Neural progenitor cell (in vitro differentiated cells): ENCODE measurements at places on chromosomes 1 and 21. TPM values are rescaled to one million over a fixed set of nuclear protein-coding genes. Genes with fewer than 3 reads are reported as not detected.

GRCh38 chr1:165162671-165163241, 193.8 kb downstream of the LMX1A start:
- H3K36me3 ChIP-seq, result no peaks in the 10 kb centered on the region
- peaks cover 6% of the 10 kb centered on the region for H3K4me1 ChIP-seq
- no peak overlapping the region for H3K4me3 ChIP-seq
- H3K27ac ChIP-seq, result no peak overlapping the region
- DNase-seq, result peak; percentile 15
- peaks cover 4% of the 10 kb centered on the region for H3K27me3 ChIP-seq

- H3K27me3 ChIP-seq, result no peaks in the 10 kb centered on the region
- H3K36me3 ChIP-seq, result no peaks in the 10 kb centered on the region
- H3K27ac ChIP-seq, result no peak overlapping the region
- H3K4me3 ChIP-seq, result no peak overlapping the region
Measured at GRCh38 chr1:94875794-94876193, 51.1 kb downstream of the CNN3 start.

DNA sequence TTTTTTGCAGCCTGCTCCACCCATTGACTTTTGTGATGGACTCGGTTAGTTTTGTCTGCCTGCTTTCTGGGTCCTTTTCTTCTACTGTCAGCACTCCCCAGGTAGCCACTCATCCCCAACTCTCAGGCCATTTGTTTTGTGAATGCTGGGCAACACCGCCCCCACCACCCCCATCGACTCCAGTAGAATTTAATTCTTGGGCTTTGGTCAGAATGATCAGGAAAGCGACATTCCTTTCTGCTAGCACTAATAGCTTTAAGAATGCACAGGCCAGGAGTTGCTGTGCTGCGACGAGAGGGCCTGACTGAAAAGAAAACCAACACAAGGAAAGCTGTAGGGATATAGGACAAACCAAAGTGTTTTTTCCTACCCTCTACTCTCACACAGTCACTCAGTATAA, 144.4 kb downstream of the CDC7 start:
- H3K36me3 ChIP-seq, result no peaks in the 10 kb centered on the region
- peak; percentile 93 for DNase-seq

DNA sequence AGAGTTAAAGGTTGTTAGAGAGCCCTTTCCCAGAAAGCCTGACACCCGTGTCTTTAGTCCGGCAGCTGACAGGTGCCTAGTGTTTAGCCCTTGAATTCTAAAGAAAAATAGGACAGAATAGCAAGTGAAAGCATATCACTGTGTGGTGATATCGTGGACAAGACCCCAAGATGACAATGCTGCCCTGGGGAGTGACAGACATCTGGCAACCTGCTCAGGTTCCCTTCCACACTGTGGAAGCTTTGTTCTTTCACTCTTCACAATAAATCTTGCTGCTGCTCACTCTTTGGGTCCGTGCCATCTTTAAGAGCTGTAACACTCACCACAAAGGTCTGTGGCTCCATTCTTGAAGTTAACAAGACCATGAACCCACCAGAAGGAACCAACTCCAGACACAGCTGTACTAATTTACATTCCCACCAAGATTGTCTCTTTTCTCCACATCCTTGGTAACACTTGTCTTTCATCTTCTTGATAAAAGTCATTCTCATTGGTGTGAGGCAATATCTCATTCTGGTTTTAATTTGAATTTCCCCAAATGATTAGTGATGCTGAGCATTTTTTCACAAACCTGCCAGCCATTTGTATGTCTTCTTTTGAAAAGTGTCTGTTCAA, 107.6 kb upstream of the SGIP1 start:
- no peak overlapping the region for H3K4me3 ChIP-seq
- H3K36me3 ChIP-seq, result peaks cover 3% of the 10 kb centered on the region
- H3K27ac ChIP-seq, result no peak overlapping the region
- H3K4me1 ChIP-seq, result no peaks in the 10 kb centered on the region

GRCh38 chr1:2313651-2314261, 77.6 kb downstream of the MORN1 start:
- H3K36me3 ChIP-seq, result no peaks in the 10 kb centered on the region
- no peaks in the 10 kb centered on the region for H3K27me3 ChIP-seq
- H3K4me3 ChIP-seq, result peak overlapping the region; percentile 57
- no peak for DNase-seq

- DNase-seq, result no peak
- no peaks in the 10 kb centered on the region for H3K4me1 ChIP-seq
- no peaks in the 10 kb centered on the region for H3K27me3 ChIP-seq
- H3K27ac ChIP-seq, result no peak overlapping the region
- H3K36me3 ChIP-seq, result no peaks in the 10 kb centered on the region
Measured at GRCh38 chr1:78359666-78360065, 131.1 kb upstream of the PTGFR start.

DNA sequence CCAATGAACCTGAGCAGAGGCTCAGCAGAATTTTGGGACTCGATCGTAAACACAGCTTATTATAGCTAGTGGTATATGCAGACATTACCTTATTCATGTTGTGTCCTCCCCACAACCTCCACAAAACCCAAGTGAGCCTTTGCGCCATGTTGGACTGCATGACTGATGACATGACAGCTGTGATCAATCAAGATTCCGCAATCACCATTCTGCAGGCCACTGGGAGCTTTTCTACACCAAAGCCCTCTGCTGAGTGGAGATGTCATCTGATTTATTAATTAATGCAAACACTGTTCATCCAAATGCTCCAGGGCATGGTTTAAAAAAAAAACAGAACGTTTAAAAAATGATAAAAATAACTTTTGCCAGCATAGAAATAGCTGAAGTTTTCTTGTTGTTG, 7.9 kb upstream of the SRP9 start:
- no peaks in the 10 kb centered on the region for H3K36me3 ChIP-seq
- no peak overlapping the region for H3K4me3 ChIP-seq
- DNase-seq, result no peak
- peaks cover 14% of the 10 kb centered on the region for H3K4me1 ChIP-seq

The LINGO4 gene
- total RNA-seq, result not detected in 2 replicates

The SLC44A3 gene
- 0.25 and 1.7 TPM in 2 replicates for total RNA-seq

DNA sequence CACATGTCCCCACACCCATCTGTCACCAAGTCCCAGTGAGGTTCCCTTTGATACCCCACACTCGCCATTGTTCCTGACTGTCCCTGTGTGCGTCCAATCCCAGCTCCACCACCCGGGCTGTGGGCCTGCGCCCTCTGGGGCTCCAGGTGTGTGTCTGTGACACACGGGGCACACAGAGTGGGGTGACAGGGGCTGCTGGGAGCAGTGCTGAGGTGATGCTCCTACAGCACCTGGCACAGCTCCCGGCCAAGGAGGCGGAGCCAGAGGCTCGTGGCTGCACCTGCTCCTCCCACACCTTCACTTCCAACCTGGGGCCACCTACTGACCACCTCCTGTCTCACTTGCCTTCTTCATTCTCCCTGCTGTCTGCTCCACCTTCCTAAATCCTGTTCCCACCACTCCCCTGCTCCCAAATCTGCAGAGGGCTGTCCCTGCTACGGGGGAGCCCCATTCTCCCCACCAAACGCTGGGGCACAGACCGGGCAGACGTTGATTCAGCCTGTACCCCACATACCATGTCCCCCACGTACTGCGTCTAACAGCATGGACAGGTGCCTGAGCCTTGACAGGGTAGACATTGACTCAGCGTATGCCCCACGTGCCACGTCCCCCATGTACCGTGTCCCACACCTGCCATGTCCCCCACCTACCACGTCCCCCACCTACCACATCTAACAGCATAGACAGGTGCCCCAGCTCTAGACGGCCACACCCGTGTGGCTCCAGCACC, 16.4 kb downstream of the WDR4 start:
- no peak overlapping the region for H3K4me3 ChIP-seq
- no peak for DNase-seq
- H3K36me3 ChIP-seq, result no peaks in the 10 kb centered on the region
- H3K27ac ChIP-seq, result no peak overlapping the region
- H3K27me3 ChIP-seq, result no peaks in the 10 kb centered on the region

- no peak for DNase-seq
- no peaks in the 10 kb centered on the region for H3K36me3 ChIP-seq
- H3K4me1 ChIP-seq, result no peaks in the 10 kb centered on the region
- H3K27me3 ChIP-seq, result no peaks in the 10 kb centered on the region
- no peak overlapping the region for H3K27ac ChIP-seq
Measured at GRCh38 chr1:20913242-20913641, 126.1 kb upstream of the HP1BP3 start.
